ENCODE measurements at places on chromosomes 7 and 10.

DNA sequence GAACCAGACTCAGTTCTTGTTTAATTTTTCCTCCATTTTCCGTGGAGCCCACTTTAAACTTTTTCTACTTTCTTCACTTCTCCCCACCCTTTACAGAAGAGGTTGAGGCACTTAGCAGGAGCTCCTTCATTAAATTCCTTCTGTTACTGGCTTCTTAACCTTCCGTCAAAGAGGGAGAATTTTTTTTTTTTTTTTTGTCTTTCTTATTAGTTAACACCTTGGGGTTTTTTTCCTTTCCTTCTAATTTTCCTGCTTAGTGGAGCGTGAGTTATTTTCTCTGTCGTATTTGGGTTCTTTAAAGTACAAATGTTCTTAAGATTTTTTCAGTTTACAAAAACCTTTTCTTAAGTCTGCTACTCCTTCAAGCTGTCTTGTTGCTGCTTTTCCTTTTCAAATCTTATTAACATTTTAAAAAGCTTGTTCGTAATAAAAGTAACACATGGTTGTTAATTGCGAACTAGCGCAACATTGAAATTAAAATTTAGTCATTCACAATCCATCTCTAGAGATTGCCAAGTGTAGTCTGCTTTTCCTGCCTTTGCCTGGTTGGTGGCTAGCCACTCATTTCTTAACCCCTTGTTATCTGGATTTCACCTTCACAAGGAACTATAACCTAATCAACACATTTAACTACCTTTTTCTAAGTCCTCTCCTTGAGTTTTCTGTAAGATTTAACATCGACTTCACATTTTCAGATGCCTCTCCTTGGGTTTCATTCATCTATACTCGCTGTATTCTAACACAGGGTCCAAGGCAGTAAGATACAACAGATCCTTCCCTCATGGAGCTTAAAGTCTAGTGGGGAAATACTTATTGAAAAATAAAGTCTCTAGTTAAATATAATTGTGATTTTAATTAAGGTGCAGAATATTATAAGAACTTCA is 2.0 kb downstream of the BMPR1A start:
- no peak for DNase-seq

GRCh38 chr7:94177441-94177840 is 173.3 kb upstream of the BET1 start:
- no peak for DNase-seq

- no peak for DNase-seq
Measured at GRCh38 chr10:82353381-82353780, 478.4 kb downstream of the NRG3 start.

DNA sequence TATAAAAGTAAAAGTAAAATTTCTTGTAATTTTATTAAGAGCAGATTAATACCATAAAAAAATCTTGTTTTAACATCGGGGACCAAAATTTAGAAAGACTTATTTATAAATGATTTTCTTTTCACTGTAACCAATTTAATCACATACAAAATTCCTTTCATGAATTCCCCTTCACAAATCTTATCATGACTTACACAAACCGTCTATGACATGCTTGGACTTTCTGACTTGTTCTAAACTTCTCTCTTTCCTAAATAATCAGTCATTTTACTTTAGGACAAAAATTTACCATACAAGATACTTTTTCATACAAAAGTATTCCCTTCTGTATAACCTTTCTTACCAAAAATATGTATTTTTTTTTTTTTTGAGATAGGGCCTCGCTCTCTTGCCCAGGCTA is 9.3 kb downstream of the CROT start:
- no peak for DNase-seq

DNA sequence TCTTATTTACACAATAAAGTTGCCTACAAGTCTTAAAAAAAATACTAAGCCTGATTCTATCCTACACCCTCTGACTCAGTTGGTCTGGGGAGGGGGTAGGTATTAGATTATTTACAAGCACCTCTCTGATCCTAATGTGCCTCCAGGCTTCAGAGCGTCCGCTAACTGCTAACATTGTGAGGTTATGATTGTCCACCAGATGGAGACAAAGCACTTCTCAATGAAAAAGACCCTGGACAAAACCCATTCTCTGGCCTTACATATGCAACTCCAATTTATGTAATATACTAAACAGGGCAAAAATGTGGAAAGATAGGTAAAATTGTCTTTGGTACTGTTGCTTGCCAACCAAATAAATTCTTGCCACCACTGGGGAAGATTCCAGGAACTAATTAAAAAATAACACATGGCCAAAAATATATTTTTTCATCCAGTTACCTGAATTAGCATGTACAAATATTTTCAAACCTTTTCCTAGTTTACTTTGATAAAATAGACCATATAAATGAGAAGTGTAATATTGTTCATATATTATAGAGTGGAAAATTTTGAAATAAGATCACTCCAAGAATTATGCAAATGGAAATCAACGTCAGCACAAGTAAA is 92.4 kb downstream of the KIF20B start:
- peak; percentile 5 for DNase-seq

DNA sequence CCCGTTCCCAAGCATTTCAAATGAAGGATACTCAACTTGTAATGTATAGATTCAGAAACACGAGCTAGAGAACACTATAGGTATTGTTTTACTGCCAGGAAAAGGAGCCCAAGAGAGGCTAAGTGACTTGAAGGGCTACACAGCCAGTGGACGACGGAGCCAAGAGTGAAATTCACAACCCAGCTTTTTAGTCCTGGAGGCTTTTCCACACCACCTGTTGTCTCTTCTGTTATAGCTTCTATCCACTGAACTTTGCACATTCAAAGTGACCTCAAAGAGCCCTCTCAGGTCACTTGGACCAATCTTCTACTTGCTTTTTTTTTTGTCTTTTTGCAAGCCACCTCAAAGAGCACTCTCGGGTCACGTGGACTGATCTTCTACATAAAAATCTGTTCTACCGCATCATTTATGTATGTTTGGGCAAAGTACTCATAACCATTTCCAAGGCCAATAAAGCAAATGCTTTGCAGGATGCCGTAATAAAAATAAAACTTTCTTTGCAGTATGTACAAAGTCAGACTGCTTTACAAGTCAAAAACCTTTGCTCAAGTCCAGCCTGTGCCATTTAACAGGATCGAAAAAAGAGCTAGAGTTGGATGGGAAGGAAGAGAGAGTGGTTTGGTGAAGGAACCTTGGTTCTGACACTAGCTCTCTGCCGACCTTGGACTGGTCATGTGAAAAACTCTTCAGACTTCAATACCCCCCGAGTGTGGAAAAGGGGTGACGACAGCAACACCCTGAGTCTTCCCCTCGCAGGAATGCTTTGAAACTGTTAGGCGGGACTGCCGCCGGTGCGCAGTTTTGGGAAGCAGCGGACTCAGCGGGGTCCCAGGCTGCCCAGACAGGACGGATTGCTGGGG is 821 bp downstream of the SLC35B4 start:
- no peak for DNase-seq

DNA sequence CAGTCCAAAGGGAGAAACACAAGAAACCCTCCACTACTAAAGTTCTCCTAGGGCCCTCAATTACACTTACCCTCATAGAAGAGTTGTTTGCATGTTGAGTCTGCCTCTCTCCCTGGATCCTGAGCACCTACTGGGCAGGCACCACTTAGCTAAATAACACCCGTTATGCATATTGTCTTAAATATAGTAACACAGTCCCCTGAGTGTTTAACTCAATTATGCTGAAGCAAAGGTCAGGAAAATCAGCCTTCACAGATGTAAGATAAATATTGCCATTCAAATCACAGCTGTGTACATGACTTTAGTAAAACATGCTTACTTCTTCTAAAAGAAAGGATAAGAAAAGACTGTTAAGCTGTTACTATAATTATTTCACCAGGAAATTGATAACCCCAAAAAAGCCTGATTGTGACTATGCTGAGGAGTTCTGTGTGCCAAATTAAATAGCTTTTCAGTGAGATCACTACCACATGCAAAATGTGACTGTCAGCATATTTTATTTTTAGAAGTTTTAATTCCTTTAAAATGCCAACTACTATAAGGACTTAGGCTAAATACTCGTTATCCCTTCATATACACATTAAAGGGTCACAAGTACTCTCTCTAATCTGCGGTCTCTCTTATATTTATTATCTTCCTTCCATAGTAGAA is 733.9 kb upstream of the PHF14 start:
- no peak for DNase-seq

GRCh38 chr10:71143170-71143569 is 69.2 kb upstream of the UNC5B start:
- DNase-seq, result no peak

DNA sequence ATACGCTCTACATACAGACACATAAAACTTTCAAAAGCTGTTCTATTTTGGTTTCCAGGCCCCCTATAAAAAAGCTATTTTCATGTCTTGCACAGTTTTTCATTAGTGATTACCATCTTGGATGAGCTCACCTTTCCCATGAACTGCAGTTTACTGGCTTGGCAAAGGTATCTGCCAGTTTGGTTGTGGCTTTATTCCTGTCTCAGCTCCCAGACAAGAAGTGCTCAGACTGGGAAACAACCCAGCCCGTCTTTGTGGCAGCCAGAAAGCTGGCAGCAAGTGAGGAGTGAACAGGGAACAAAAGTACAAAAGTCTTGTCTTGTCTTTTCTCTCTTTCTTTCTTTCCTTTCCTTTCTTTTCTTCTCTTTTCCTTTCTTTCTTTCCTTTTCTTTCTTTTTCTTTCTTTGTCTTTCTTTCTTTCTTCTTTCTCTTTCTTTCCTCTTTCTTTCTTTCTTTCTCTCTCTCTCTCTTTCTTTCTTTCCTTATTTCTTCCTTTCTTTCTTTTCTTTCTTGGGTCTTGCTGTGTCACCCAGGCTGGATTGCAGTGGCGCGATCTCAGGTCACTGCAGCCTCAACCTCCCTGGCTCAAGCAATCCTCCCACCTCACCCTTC is 138.8 kb downstream of the CFAP58 start:
- peak; percentile 1 for DNase-seq

GRCh38 chr10:59892697-59893096 is 13.7 kb downstream of the CCDC6 start:
- DNase-seq, result no peak

GRCh38 chr7:14604606-14605005 is 297.9 kb downstream of the DGKB start:
- DNase-seq, result no peak

- no peak for DNase-seq
Measured at GRCh38 chr7:151648429-151648828, 128.7 kb upstream of the RHEB start.

DNA sequence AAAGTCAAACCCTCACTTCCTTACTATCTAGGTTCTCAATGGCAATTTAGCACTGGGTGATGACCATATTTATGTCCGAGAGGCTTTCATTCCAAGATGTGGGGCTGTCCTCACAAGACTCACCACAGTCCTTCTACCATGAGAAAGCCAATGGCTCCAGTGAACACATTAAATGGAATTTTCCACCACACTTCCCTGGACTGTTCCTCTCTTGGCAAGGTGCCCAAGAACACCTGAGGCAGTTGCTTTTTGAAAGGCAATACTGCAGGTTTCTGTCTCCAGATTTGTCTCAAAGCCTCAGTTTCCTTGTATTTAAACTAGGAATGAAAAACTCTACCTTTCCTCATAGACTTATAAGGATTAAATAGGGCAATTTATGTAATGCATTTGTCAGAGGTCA is 24.2 kb downstream of the AFAP1L2 start:
- no peak for DNase-seq

- DNase-seq, result no peak
Measured at GRCh38 chr10:77070346-77070745, 567.3 kb downstream of the KCNMA1 start.

GRCh38 chr10:78514459-78514858 is 480.8 kb downstream of the RPS24 start:
- DNase-seq, result no peak

GRCh38 chr10:96606216-96606615 is 19.4 kb upstream of the TM9SF3 start:
- DNase-seq, result no peak

- DNase-seq, result peak; percentile 70
Measured at GRCh38 chr10:47146572-47146971, 153.4 kb upstream of the GDF10 start.

- no peak for DNase-seq
Measured at GRCh38 chr7:5218564-5219360, 28.7 kb downstream of the WIPI2 start.

GRCh38 chr7:30904561-30904960 is 7.1 kb upstream of the AQP1 start:
- no peak for DNase-seq

GRCh38 chr7:151045262-151045661 is 3.1 kb upstream of the ASIC3 start:
- no peak for DNase-seq

GRCh38 chr10:105473170-105473569 is 832.1 kb downstream of the SORCS3 start:
- DNase-seq, result no peak

- DNase-seq, result no peak
Measured at GRCh38 chr10:132219486-132219885, 32.7 kb downstream of the DPYSL4 start.

- DNase-seq, result no peak
Measured at GRCh38 chr10:59393349-59393748, 31.0 kb upstream of the FAM13C start.

DNA sequence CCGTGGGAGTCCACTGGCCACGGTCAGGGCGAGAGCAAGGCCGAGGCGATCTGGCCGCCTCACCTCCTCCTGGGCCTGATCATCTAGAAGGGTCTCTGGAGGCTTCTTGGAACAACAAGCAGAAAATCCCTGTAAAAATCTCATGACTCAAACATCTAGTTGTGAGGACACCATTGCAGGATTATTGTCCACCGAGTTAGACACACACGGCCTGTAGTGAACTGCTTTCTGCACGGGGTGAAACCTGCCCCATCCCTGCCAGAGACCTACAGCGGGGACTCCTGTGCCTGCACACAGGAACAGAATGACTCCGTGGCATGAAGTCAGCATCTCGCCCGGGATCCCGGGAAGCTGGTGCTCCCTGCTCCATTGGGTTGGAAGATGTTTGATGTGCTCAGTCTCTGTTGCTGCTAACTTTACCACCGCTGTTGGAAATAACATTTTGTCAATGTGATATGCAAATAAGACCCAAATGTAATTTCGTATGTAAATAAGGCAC is 267.0 kb upstream of the TCERG1L start:
- no peak for DNase-seq

DNA sequence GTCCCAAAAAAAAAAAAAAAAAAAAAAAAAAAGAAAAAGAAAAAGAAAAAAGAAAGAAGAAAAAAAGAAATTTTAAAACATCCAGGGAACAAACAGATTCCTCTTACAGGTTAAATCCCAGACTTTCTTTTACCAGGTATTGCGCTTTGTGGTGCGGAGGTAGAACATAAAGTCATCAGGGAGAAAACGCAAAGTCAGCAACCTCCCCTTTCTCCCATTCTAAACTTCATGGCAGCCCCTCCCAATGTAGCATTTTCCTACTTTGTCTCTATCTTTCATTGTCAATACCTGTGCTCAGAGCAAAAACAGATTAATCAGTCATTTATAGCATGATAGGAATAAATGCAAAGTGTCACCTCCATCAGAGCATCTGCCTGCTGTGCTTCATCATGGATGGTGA is 299.7 kb downstream of the SFMBT2 start:
- DNase-seq, result no peak

GRCh38 chr10:21146436-21146789 is 249.3 kb upstream of the NEBL start:
- no peak for DNase-seq

DNA sequence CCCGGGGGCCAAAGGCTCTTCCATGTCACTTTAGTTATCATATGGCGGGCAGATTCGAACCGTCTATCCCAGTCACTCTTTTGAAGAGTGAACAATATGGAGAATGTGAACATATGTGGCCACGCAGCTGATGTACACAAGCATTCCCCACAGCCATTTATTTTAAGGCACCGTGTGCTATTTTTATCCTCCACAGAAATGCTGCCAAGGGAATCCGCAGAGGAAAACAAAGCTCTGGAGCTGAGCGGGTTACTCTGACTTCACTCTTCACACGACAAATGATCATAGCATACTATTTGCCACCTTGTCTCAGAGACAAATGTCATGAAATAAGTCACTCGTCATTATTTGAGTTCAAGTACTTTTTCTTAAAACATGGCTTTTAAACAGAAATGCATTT is 100.3 kb downstream of the CTBP2 start:
- no peak for DNase-seq
